ENCODE measurements at places on chromosomes 11 and 22.
A peak's percentile ranks its signal among the peaks of the same experiment; 100 is the strongest.

- DNase-seq = no peak
These were observed 190.9 kb upstream of the BLID start for GRCh38 chr11:122306831-122307391.

DNA sequence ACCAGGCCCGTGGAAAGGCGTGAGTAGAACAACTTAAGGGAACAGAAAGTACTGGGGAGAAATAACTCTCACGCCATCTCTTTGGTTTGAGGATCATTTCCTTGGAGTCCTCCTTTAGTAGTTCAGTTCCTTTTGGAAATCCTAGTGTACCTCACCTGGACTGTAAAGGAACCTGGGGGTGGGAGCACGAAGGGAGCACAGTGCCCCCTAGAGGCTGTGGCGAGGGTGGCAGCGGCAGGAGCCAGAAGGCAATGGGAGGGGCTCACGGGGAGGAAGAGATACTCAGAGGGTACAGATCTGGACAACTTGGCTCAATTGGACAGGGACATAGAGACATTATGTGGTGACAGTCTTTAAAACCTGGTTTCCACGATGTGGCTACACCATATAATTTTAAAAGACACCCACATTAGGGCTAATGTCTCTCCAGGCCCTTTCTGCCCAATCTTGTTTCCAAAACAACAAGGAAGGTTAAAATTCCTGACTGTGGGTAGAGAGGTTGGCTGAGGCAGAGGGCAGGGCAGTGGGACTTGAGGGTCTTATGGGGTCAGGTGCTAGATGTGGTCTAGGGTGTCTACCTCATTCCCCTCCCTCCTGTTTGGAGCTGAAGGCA is 87.0 kb downstream of the CSNK2A3 start:
- peak; percentile 70 for DNase-seq

DNA sequence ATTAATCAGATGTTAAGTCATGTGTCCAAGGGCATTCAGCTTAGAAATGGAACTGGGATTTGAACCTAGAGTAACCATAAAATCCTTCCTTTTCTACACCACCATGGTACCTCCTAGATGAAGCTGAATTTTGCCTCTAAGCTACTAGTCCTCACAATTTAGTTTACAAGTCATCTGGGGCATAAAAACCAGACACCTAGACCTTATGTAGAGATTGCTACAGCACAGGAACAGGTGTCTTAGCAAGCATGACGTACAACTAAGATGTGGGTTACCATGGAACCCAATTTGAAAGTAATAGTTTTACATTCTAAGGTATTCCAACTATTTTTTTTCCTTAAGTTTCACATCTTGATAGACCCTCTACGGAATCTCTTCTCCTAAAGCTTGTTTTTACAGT is 9.2 kb downstream of the TMEM216 start:
- DNase-seq = no peak

DNA sequence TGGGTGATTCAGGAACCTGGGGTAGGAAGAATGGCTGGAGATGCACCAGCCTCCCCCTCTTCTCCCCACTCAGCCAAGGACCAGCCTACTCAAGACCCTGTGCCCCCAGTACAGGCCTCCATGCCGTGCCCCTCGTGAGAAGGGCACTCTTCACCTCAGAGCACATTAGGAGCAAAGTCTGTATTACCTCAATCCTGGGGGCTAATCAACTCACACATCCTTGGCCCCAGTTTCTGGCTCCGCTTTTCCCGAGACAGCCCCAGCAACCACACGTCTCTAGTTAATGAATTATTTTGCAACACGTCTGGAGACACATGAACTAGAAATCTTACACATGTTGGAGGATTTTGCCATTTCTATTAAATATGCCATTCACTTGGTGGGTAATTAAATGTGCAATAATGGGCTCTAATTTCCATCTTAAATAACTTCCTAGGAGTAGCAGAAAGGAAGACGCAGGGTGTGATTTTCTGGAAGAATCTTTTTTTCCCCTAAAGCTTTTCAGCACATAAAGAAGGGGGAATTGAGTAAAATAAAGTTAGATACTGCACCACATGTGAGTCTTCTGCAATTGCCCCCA is 63.0 kb downstream of the TMPRSS5 start:
- DNase-seq = no peak

GRCh38 chr11:128920666-128921065 is 22.0 kb downstream of the TP53AIP1 start:
- DNase-seq = no peak

DNA sequence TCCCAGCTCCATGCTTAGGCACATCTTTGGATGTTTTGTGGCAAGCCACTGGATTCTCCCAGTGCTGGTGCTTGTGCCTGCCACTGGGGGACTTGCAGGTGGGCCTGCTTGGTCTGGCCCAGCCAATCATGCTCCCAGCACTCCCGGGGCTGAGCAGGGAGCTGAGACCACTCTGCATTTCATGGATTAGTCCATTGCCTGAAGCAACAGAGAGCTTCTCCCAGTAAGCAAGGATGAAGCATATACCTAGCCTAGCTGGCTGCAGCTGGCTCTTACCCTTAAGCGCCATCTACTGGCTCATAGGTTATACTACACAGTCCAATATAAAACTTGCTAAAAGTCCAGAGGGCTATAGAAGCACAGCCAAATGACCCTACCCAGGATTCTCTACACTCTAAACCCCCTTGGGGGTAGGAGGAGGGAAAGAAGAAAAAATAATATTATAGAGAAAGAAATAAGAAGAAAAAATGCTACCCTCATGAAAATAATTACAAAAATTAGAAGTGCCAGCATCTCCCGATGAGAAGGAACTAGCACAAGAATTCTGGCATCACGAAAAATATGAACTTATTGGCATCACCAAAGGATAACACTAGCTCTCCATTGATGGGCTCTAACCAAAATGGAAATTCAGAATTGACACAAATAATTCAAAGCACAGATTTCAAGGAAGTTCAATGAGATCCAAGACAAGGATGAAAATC is 275.3 kb downstream of the C11orf87 start:
- peak; percentile 36 for DNase-seq

- no peak for DNase-seq
These were observed 24.9 kb downstream of the DHCR7 start for GRCh38 chr11:71423181-71423790.

DNA sequence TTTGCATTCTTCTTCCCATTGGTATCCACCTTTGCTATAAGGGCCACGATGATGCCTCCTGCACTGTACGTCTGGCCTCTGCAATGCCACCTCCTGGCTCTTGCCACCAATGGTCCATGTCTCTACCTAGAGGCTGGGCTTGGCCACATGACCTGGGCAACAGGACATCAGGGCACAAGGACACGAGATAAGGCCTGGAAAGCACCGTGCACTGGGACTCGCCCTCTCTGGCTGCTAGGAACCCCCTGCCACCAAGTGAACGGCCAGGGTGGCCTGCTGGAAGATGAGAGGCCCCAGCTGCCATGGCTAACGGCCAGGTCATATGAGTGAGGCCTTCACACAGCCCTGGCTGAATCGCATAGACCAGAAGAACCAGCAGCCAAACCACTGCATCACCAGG is 87.4 kb downstream of the TRMU start:
- DNase-seq = no peak

GRCh38 chr11:10797001-10797400 is 11.7 kb downstream of the EIF4G2 start:
- DNase-seq = no peak

- no peak for DNase-seq
These were observed 7.2 kb upstream of the EHD1 start for GRCh38 chr11:64885367-64886286.

- no peak for DNase-seq
These were observed at the start of gene GRAMD1B for GRCh38 chr11:123429913-123430720. Gene GRAMD1B, plus strand, starts transcription at chr11:123430269. Its CDS starts 524 bp downstream, at chr11:123430793.

GRCh38 chr11:11501546-11502262 is 120.1 kb downstream of the GALNT18 start:
- DNase-seq = no peak

DNA sequence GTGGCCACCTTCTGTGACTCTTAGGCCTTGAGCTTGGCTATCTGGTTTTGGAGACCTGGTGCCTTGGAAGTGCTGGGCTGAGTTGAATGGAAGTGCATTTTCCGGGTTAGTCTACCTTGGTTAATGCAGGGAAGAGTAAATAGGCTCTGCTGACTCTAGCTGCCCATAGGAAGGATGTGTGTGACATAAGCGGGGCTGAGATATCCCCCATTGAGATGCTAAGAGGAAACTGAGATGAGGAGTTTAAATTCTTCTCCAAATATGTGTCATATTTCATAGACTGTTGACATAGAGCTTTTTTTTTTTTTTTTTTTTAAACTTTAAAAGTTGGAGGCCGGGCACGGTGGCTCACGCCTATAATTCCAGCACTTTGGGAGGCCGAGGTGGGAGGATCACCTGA is 30.8 kb downstream of the ZNRF3 start:
- no peak for DNase-seq

DNA sequence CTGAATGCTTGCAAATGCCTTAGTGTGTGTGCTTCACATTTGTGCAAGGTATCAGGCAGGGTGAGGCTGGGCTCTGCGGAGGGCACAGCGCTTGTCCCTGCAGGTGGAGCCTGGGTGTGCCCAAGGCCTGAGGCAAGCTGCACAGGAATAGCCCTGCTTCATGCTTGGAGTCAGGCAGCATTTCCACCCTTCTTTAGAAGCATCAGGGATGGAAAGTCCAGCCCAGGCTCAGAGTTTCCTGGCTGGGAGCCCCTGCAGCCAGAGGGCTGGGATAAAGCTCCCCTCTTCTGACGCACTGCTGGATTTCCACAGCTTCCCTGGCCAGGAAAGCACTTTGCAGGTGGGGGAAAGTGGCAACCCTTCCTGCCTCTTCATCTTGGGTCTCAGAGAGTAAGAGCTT is 63.4 kb downstream of the GALNT18 start:
- DNase-seq = no peak

DNA sequence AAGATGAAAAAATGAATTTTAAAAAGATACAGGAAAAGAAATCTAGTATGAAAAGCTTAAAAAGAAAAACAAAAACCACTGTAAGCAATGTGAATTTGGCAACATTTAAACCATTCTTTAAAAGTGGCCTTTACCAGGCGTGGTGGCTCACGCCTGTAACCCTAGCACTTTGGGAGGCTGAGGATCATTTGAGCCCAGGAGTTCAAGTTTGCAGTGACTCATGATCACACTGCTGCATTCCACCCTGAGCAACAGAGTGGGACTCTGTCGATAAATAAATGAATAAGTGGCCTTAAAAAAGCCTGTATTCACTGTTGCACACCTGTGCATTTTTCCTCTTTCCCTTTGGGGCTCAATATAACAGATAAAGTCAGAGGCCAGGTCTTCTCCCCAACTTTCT is 69.2 kb downstream of the RAB30 start:
- no peak for DNase-seq

GRCh38 chr11:43554148-43554473 is 126.4 kb upstream of the HSD17B12 start:
- no peak for DNase-seq

- peak; percentile 71 for DNase-seq
These were observed 15.8 kb downstream of the CYB5R2 start for GRCh38 chr11:7657306-7658025.

DNA sequence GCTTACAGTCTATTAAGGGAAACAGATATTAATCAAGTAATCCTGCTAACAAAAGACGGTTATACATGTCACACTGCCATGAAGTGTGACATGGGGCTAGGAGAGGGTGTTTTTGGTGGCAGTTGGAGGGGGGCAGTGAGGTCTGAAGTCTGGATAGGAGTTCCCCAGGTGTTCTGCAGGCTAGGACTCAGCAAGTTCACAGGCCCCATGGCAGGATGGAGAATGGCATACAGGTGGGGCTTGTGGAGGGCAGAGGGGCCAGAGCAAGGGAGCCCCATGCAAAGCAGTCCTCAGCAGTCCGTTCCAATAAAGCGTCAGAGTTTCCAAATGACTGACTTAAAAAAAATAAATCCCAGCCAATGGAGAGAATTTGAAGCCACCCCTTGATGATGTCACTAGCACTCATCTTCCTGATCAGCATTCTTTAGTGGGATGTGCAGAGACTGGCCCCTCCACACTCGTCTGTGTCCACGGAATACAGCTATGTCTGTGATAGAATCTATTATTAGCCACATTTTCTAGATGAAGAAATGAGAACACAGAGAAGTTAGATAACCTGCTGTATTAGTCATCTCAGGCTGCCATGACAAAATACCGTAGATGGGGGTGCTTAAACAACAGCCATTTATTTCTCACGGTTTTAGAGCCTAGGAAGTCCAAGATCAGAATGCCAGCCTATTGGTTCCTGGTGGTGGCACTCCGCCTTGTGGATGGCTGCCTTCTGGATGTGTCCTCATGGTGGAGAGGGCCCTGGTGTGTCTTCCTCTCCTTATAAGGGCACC is 32.6 kb downstream of the PRDM11 start:
- DNase-seq = no peak

DNA sequence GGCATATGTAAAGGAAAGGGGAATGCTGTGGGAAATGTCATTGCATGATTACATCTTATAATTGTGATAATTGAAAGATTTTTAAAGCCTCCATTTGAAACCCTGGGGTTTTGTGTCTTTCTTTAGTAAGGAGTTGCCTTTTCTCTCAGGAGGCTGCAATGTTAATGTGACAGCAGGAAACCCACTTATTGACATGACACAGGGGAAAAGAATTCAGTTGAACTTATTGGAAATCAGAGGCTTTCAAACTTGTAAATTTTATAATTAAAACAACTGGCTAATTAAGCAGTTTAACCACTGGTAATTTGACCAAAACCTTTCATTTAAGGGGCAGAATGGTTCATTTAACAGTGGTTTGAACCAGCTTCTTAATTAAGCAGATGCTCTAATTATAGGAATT is 31.2 kb downstream of the MRPL48 start:
- DNase-seq = no peak

DNA sequence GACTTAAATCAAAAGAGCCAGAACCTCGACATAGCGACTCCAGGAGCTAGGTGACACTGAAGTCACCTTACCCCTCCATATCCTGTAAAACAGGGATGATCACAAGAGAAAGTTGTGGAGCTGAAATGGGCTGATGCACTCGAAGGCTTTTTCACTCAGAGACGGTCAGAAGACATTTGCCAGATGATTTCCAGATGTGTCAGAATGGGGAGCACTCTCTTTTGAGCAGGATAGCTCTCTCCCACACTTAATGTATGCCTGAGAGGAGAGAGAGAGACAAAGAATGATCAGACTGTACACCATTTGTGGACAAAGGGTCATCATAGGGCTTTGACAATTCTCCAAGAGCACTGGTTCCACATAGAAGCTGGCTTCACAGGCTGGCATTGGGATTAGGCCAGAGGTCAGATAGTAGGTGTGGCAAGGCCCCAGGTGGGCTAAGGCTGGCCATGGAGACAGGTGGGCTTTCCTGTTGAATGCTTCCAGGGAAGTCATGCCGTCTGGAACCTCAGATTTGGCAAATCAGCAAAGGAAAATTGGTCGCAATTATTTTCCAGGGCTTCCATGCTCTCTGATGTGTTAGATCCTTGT is 42.3 kb upstream of the ETS1 start:
- DNase-seq = no peak

GRCh38 chr22:38744981-38745380 is 10.8 kb downstream of the SUN2 start:
- DNase-seq = no peak

DNA sequence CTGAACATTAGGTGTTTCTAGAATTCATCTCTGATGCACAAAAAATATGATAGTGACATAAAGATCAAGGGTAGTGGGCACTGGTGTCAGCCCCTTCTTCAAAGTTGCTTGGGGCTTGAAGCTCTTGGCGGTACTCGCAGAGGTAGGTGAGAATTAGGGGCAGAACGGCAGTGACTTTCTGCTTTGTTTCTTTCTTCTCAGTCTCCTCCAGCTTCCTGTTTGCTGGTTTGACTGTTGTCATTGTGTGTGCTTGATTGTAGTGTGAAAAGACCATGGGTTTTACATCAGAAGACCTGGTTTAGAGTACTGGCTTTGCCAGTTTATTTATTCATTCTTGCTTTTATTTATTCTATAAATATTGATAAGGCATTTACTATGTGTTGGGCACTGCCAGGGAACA is 156.7 kb upstream of the PLET1 start:
- no peak for DNase-seq

GRCh38 chr11:30585892-30586250 is 282 bp downstream of the MPPED2 start:
- peak; percentile 57 for DNase-seq

Data from WERI-Rb-1 (cell line).